ENCODE measurements at places on chromosomes 11 and 22. TPM values are rescaled to one million over a fixed set of nuclear protein-coding genes. Genes with fewer than 3 reads are reported as not detected.
A peak's percentile ranks its signal among the peaks of the same experiment; 100 is the strongest.

GRCh38 chr22:42993651-42994275, 21.2 kb downstream of the PACSIN2 start:
- peak overlapping the region; percentile 84 for H3K27ac ChIP-seq
- H3K27me3 ChIP-seq: no peaks in the 10 kb centered on the region
- no peak overlapping the region for H3K4me3 ChIP-seq
- H3K4me1 ChIP-seq: peaks cover 89% of the 10 kb centered on the region
- DNase-seq: no peak

GRCh38 chr11:78289552-78290292, 101.0 kb downstream of the USP35 start:
- H3K27me3 ChIP-seq: no peaks in the 10 kb centered on the region
- no peaks in the 10 kb centered on the region for H3K36me3 ChIP-seq
- DNase-seq: no peak
- H3K4me1 ChIP-seq: no peaks in the 10 kb centered on the region

- H3K36me3 ChIP-seq: peaks cover 23% of the 10 kb centered on the region
- no peak overlapping the region for H3K4me3 ChIP-seq
- no peaks in the 10 kb centered on the region for H3K27me3 ChIP-seq
- no peak overlapping the region for H3K27ac ChIP-seq
- peaks cover 42% of the 10 kb centered on the region for H3K4me1 ChIP-seq
Measured at GRCh38 chr22:27870234-27871191, 48.5 kb downstream of the PITPNB start.

- no peak for DNase-seq
- H3K27me3 ChIP-seq: no peaks in the 10 kb centered on the region
- H3K4me3 ChIP-seq: no peak overlapping the region
- no peak overlapping the region for H3K27ac ChIP-seq
- no peaks in the 10 kb centered on the region for H3K36me3 ChIP-seq
Measured at GRCh38 chr11:43217849-43218248, 93.9 kb upstream of the API5 start.

- no peaks in the 10 kb centered on the region for H3K27me3 ChIP-seq
- no peak for DNase-seq
- H3K4me1 ChIP-seq: peaks cover 7% of the 10 kb centered on the region
- H3K4me3 ChIP-seq: no peak overlapping the region
- H3K36me3 ChIP-seq: peaks cover 5% of the 10 kb centered on the region
Measured at GRCh38 chr11:43833657-43834073, 47.0 kb upstream of the ALKBH3 start.

GRCh38 chr22:19143967-19144400, 467 bp downstream of the ESS2 start:
- H3K27ac ChIP-seq: peak overlapping the region; percentile 89
- H3K4me1 ChIP-seq: peaks cover 13% of the 10 kb centered on the region
- peaks cover 37% of the 10 kb centered on the region for H3K36me3 ChIP-seq
- H3K4me3 ChIP-seq: peak overlapping the region; percentile 90

- DNase-seq: peak; percentile 47
- H3K27ac ChIP-seq: no peak overlapping the region
- H3K27me3 ChIP-seq: no peaks in the 10 kb centered on the region
- H3K36me3 ChIP-seq: no peaks in the 10 kb centered on the region
Measured at GRCh38 chr22:47051441-47052071, 289.1 kb downstream of the TBC1D22A start.

GRCh38 chr11:128405714-128406662, 181.4 kb downstream of the ETS1 start:
- H3K27me3 ChIP-seq: no peaks in the 10 kb centered on the region
- no peaks in the 10 kb centered on the region for H3K4me1 ChIP-seq
- DNase-seq: no peak
- H3K4me3 ChIP-seq: no peak overlapping the region
- no peaks in the 10 kb centered on the region for H3K36me3 ChIP-seq

GRCh38 chr11:112453601-112454577, 193.2 kb upstream of the PLET1 start:
- no peak for DNase-seq
- no peaks in the 10 kb centered on the region for H3K36me3 ChIP-seq
- H3K27me3 ChIP-seq: no peaks in the 10 kb centered on the region
- H3K4me1 ChIP-seq: no peaks in the 10 kb centered on the region
- H3K4me3 ChIP-seq: no peak overlapping the region
- H3K27ac ChIP-seq: no peak overlapping the region

- no peak overlapping the region for H3K4me3 ChIP-seq
- peaks cover 88% of the 10 kb centered on the region for H3K4me1 ChIP-seq
- H3K27me3 ChIP-seq: no peaks in the 10 kb centered on the region
- peak overlapping the region; percentile 14 for H3K27ac ChIP-seq
- DNase-seq: no peak
- H3K36me3 ChIP-seq: peaks cover 5% of the 10 kb centered on the region
Measured at GRCh38 chr11:75334976-75335375, 16.5 kb downstream of the ARRB1 start.

DNA sequence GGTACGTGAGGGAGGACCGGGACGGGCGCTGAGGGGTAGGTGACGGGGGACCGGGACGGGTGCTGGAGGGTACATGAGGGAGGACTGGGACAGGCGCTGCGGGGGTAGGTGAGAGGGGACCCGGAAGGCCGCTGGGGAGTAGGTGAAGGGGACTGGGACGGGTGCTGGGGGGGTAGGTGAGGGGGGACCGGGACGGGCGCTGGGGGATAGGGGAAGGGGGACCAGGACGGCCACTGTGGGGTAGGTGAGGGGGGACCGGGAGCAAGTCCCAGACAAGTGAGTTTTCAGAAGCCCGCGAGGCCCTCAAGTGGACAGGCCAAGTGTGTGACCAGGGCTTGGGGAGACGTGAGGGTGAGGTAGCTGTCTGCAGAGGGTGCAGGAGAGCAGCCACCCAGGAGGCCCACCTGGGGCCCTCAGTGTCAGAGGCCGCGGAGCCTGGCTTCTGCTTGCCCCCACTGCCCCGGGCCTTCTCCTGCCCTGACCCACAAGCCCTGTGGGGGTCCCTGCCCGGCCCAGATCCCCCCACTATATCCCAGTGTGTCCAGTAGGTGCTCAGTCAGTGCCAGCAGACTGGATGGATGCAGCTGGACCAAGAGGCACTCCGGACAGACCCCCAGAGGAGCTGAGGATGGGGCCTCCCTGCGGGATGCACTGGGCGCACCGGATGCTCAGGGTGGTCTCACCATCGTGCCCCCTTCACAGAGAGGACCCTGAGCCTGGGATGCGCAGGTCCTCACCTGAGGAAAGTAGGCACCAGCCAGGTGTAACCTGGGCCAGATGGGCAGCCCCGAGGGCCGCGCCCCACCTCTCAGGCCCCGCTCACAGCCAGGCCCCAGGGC, 44.2 kb upstream of the TH start:
- DNase-seq: peak; percentile 63
- H3K4me3 ChIP-seq: no peak overlapping the region
- peaks cover 4% of the 10 kb centered on the region for H3K4me1 ChIP-seq
- H3K27ac ChIP-seq: no peak overlapping the region
- H3K27me3 ChIP-seq: no peaks in the 10 kb centered on the region

- no peaks in the 10 kb centered on the region for H3K4me1 ChIP-seq
- no peak overlapping the region for H3K4me3 ChIP-seq
- no peak for DNase-seq
- H3K36me3 ChIP-seq: no peaks in the 10 kb centered on the region
- no peaks in the 10 kb centered on the region for H3K27me3 ChIP-seq
Measured at GRCh38 chr11:105149477-105149876, 9.9 kb upstream of the CARD18 start.

DNA sequence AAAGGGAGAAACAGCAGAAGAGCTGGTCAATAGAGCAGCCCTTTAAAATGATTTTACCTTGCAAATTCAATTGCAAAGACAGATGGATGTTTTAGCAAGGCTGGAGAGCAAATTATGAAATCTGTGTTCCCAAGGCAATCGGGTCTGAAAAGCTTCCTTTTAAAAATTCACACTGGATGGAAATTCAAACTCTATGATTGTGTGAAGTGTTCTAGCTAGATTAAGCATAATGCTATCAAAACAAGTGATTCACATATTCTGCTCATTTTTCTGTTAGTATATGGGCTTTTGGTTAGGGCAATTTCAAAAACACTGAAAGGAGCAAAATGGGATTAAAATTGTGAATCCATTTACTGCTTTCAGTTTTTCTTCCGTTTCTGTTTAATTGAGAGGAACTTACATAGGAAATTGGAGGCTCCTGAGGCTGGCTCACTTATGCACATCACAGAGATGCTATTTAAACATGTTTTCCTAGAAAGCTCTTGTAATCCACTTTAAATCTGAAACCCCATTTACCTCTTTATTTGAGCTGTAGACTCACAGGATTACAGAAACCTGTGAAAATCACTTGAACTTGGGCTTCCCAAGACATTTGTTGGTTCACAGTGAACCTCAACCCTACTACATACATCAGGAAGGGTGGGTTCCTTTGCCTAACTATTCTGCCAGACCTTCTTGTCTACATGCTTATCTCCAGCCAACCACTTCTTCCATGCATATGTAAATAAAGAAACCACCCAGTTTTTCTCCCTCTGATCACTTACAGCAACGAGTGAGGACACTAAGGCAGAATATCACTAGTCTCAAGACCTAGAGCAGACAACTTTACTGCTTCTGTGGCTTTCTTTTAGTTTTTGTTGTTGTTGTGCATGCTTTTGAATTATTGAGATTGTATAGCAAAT, 201.9 kb upstream of the PITPNB start:
- no peak for DNase-seq
- H3K4me3 ChIP-seq: no peak overlapping the region
- no peaks in the 10 kb centered on the region for H3K27me3 ChIP-seq
- H3K27ac ChIP-seq: no peak overlapping the region
- no peaks in the 10 kb centered on the region for H3K4me1 ChIP-seq

DNA sequence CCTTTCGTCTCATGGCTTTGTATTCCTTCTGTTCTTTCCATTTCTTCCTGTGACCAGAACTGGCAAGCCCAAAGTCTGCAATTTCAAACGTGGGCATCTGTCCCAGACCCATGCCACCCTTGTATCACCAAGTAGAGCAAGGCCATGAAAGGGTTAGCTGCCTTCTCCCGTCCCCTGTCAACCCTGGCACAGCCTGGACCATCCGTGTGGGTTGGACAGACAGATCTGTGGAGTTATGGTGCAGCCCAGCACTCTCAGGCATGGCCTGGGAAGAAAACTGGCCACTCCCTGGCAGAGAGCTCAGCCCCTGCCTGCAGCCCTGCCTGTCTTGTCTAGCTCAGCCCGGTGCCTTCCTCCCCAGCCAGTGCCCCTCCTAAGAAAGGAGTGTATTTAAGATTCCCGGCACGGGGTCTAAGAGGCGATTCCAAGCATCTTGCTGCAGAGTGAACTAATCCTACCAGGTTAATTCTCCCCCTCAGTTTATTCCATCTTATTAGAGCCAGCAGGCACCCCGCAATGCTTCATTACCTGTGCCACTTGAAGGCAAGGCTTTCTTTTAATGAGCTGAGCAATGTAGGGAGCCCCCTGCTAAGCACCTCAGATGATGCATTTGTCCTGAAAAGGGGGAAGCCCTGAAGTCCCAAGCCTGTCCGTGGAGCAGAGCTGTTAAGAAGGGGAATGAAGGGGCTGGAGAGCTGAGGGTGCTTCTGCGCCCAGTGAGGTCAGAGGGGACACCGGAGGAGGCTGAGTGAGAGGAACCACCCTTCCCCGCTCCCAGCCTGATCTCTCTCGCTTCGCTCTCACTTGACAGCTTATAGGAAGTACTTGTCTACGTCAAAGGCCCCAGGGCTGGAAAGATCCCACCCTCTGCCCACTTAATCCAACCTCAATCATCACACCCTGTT, 130.6 kb downstream of the SPATA19 start:
- no peak for DNase-seq
- no peak overlapping the region for H3K27ac ChIP-seq
- H3K4me3 ChIP-seq: no peak overlapping the region
- no peaks in the 10 kb centered on the region for H3K4me1 ChIP-seq
- H3K27me3 ChIP-seq: no peaks in the 10 kb centered on the region

GRCh38 chr11:124863137-124863825, 2.0 kb upstream of the ROBO3 start:
- peak overlapping the region; percentile 10 for H3K4me3 ChIP-seq
- no peak overlapping the region for H3K27ac ChIP-seq
- DNase-seq: no peak
- H3K27me3 ChIP-seq: peaks cover 40% of the 10 kb centered on the region
- no peaks in the 10 kb centered on the region for H3K36me3 ChIP-seq
- peaks cover 17% of the 10 kb centered on the region for H3K4me1 ChIP-seq

GRCh38 chr11:120805960-120806555, 217.8 kb upstream of the TBCEL start:
- peaks cover 7% of the 10 kb centered on the region for H3K27me3 ChIP-seq
- no peak overlapping the region for H3K27ac ChIP-seq
- H3K36me3 ChIP-seq: no peaks in the 10 kb centered on the region

GRCh38 chr11:15157606-15158137, 42.9 kb downstream of the INSC start:
- H3K27ac ChIP-seq: no peak overlapping the region
- no peaks in the 10 kb centered on the region for H3K36me3 ChIP-seq
- H3K4me1 ChIP-seq: no peaks in the 10 kb centered on the region
- no peak overlapping the region for H3K4me3 ChIP-seq
- no peak for DNase-seq
- no peaks in the 10 kb centered on the region for H3K27me3 ChIP-seq

Gene CRACR2B
- total RNA-seq: 10.6 TPM

Gene KRTAP5-9
- not detected for total RNA-seq

Gene LDHAL6A
- not detected for total RNA-seq

Gene SEZ6L
- total RNA-seq: 0.27 TPM
